Activated T-helper 9 cell treated with anti-CD3 and anti-CD28 coated beads, Interleukin-2, amount 50 U/mL, for 16 hours (primary cell): ENCODE measurements at places on chromosomes 5 and 9.
A peak's percentile ranks its signal among the peaks of the same experiment; 100 is the strongest.

GRCh38 chr5:39005566-39006232 is 68.5 kb downstream of the RICTOR start:
- DNase-seq = no peak

DNA sequence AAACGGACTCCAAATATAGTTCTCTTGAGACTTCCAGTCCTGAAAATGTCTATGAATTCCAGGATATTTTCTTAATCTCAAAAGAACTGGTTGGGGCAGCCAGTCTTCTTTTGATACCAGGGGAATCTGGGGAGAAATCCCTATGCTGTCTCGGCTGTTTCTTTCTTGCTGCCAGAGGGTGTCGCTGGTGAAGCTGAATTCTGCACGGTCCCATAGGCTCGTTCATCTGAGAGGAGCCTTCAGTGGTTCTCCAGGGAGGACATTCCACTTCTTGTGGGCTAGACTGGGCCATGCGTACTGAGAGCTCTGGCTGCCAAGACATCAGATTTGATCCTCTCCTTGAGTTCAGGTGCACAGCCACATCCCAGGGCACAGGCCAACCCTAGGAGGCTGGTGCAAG is 155.0 kb upstream of the CLINT1 start:
- no peak for DNase-seq

DNA sequence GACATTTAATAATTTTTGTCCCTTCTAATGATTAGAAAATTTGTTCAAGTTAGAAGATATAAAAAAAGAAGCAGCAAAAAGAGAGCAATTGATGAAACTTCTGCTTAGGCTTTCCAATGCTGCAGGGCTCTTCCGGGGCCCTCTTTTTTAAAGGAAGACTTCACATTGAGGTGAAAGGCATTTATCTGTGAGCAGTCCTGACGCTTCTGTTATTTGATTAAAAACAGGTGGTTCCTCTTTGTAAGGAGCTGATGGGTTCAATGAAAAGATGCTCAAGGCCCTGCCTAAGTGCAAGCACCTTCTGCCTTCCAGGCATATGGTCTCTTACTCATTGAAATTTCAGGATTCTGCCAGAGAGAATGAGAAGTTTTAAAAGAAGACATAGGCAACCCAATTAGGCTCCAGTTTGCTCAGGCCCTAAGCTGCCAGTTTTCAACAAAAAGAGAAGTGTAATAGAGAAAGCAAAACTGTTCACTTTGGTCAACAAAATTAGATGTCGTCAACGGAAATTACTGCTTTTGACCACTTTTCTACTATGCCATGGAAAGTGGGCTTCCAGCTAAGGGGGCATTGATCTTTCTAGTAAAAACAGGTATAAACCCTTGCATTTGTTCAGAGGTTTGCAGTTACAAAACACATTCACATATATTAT is 100.2 kb downstream of the INSYN2B start:
- no peak for DNase-seq

DNA sequence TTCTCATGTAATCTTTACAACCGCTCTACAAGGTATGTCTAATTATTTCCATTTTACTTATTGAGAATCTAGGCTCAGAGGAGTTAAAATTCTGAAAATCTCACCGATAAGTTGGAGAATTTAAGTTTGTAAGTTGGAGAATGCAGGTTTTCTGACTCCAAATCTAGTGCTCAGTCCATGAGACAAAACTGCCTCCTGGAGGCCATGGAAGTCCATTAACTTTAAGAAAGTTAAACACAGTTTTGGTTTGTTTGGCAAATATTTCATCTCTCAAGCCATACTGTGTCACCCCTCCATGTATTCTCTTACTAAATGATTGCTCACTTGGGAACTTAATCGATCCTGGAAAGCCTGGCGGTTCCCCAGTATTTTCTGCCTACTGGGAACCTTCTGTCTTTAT is 52.6 kb downstream of the INIP start:
- no peak for DNase-seq

DNA sequence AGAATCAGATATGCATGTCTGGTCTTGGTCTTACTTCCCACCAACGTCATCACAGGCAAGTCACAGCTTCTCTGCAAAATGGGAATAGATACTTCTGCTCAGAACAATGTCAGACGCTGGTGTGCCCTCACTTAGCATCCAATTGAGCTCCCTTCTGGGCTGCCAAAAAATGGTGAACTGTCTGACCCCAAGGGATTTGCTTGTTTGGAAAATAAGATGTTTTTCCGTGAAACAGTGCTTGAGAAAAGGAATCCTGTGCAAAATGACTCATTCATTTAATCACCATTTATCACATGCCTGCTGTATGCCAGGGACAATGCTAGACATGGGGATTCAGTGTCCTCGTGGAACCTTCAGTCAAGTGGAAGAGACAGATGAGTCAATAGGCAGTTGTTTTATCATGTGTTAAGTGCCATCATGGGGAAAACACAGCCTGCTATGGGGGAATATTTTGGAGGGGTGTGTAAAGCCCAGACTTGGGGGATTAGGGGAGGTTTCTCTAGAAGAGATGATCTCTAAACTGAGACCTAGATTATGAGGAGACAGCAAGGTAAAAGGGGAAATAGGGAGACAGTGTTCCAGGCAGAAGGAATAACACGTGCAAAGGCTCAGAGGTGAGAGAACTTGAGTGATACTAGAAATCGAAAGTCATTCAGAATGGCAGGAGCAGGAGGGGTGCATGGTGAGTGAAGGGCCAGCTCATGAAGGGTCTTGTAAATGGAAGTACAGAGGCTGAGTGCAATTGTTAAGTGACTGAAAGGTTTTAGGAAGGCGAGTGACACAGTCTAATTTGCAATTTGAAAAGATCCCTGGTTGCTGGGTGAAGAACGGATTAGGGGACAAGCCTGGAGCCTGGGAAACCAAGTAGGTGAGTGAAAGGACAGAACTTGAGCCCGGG is 3.9 kb downstream of the NIPAL4 start:
- DNase-seq = no peak

DNA sequence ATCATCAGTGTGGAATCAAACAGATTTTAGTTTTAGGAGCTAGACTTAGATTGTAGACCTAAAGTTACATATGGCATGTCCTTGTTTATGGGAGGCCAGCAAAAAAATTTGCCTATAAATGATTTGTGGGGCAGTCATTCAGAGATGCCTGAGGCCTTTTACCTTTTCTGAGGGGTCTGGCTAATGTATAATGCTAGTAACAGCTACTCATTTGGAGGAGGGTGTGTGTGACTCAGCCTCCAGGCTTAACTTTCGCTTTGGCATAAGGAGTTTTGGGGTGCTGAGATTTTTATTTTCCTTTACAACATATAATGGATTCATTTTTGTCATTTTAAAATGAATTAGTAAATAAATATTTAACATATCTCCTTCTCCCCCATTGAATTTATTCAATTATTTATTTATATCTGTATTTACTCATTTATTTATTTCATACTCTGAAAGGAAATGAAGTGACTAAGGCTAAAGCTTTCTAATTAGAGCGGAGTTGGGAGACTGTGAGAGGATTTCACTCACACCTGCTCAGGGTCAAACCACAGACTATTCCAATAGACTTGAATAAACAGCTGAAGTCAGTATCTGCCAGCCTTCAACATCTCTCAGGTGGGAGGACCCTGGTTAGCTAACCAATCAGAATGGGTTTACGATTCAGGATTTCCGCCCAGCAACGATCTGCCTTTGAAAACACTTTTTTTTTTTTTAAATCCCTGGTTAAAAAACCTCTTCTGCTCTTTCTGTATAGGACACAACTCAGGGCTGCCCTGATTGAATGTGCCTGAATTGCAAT is 487.5 kb upstream of the SGCD start:
- DNase-seq = no peak

DNA sequence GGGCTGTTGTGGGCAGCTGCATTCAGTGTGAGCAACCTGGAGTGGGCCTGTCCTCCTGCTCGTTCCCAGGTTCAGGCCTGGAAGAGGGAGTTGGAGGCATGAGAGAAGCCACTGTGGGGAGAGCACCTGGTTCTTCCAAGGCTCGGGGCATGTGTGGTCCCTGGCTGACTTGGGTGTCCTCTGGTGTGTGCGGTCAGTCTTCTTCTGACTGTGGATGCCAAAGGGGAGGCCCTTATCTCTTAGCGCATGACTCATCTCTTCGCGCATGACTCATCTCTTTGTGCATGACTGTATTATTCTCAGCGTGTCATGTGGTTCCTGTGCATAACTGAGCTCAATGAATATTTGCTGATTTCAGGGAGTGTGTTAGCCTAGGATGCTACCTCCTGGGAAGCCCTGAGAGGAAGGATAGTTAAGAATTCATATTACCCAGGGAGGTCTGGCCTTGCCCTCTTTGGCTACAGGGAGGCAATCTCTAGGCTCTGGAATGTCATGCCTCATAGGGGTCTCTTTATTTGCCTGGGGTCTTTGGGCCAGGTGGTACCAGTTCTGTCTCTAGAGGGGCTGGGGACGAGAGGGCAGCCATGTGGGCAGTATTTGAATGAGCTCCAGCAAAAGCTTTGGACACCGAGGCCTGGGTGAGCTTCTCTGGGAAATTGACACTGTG is 188.7 kb downstream of the HSPA4 start:
- no peak for DNase-seq

DNA sequence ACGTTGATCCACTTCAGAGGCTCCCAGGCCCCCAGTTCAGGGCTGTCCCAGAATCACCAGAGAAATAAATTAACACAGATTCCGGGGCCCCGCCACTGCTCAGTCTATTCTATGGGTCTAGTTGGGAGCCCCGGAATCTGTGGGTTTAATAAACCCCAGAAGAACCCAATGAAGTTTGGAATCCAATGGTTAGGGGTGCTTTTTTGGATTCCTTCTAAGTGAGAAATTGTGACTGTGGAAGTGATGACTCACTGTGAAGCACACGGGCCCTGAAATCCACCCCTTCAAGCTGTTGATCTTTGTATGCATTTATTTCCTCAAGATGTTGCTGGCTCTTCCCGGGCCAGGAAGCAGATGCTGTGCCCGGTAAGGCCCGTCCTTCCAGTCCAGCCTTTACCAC is 57.3 kb upstream of the SLC28A3 start:
- no peak for DNase-seq

DNA sequence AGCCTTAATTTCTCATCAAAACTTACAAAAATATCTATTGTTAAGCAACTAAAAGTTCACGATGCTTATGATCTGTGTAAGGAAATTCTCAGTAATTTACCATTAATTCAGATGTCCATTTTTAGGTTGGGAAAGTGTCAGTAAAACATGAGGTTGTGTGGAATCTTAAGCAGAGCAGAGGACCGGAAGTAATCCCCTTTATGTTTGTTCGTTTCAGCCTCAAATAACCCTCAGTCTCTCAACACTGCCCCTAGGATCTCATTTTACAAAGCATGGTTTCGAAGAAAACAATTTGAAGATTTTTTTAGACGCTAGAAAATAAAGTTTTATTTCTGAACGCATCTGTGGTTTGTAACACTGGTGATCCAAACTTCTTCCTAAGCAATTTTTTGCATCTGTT is 504.2 kb downstream of the MAT2B start:
- no peak for DNase-seq

DNA sequence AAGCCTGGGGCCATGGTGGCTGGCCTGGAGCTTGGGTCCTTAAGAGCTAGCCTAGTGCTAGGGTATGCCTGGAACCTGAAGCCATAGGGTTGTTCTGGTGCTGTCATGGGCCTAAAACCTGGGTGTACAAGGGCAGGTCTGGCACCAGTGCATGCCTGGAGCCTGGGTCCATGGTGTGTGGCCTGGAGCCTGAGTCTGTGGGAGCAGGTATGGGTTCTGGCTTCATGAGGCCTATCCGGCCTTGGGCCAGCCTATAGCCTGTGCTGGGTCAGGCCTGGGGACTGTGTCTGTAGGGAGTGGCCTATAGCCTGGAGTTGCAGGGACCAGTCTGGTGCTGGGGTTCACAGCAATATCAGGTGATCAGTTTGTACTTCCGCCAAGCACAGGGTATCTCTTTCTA is 347.2 kb upstream of the MEF2C start:
- DNase-seq = no peak

DNA sequence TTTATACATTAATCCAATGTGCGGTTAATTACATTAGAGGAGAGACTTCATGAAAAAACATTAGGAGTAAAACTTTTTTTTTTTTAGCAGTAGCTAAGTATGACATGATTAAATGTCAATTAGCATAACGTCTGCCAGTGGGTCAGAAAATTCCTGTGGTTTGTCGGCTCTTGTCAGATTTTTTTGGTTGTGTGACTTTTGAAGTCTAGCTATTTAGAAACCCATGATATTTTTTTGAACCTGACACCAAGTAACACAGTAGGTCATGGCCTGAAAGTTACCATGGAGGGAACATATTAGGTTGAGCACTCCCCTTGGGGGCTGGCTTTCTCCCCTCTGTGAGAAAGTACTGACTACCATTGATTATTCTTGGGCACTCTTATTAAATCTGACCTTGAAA is 84.8 kb upstream of the ALDH1A1 start:
- no peak for DNase-seq

DNA sequence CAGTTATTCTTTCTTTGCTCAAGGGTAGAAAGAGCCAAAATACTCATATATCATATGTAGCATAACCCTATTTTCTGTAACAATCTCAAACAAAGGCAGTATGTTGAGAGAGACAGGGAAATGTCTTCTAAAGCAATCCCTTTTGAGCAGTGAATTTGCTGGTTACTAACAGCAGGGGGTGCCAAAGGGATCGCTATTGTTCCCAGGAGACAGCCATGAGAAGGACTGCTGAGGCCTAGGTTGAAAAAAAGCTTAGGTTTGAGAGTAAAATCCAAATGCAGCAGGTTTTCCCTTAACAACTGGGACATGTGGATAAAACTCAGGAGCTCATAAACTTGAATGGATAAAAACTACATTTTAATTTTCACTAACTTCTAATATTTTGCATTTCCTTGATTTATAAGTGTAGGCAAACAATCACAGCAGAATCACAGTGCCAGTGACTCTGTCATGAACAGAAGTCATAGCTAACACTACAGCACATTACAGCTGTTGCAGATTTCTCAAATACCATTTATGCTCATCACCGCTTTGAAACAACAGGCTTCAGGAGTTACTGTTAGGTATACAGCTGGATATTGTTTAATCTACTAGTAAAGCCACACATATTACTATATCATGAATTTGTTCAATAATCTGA is 148.4 kb downstream of the MAPKAP1 start:
- peak; percentile 23 for DNase-seq

GRCh38 chr9:124180557-124180956 is 77.2 kb upstream of the NEK6 start:
- DNase-seq = no peak

- DNase-seq = no peak
These were observed 4.8 kb upstream of the CEL start for GRCh38 chr9:133057006-133057405.

DNA sequence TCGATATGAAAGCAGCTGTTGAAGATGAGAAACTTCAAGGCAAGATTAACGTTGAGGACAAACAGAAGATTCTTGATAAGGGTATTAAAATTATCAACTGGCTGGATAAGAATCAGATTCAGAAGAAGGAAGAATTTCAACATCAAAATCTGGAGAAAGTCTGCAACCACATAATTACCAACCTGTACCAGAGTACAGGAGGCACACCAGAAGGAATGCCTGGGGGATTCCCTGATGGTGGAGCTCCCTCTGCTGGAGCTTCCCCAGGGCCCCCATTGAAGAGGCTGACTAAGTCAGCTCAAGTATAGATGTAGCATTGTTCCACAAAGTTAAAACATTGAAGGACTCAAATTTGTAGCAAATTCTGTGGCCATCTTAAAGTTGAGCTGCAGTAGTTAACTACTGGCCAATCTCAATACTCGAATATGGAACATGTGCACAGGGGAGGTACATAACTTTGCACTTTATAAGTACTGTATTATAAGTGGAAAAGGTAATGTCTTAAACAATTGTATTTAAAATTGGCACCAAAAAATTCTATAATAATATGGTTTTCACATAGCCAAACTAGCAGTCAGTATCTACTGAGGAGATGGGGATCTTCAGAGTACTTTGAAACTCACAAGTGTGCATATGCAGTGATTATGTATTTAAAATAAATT is 237.5 kb downstream of the CHSY3 start:
- DNase-seq = no peak
